Caudate nucleus (tissue), 63 donors: ENCODE measurements at places on chromosomes 1 and 21.

DNA sequence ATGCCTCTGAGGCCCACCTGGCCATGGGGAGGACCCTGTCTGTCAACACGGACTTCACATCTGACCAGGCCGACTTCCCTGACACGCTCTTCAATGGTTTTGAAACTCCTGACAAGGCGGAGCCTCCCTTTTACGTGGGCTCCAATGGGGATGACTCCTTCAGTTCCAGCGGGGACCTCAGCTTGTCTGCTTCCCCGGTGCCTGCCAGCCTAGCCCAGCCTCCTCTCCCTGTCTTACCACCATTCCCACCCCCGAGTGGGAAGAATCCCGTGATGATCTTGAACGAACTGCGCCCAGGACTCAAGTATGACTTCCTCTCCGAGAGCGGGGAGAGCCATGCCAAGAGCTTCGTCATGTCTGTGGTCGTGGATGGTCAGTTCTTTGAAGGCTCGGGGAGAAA, 101.8 kb downstream of the ADARB1 start:
- DNase-seq: no peak

DNA sequence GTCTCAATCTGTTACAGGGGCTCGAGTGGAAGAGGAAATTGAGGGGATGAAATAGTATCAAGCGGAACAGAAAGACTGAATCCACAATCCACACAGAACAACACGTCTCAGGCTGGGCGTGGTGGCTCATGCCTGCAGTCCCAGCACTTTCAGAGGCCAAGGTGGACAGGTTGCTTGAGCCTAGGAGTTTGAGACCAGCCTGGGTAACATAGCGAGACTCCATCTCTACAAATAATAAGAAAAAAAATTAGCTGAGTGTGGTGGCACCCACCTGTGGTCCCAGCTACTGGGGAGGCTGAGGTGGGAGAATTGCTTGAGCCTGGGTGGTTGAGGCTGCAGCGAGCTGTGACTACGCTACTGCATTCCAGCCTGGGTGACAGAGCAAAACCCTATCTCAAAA, 25.7 kb downstream of the VPS26C start:
- no peak for DNase-seq

GRCh38 chr21:33264561-33264960, 1.6 kb upstream of the IL10RB start:
- no peak for DNase-seq

- no peak for DNase-seq
Measured at GRCh38 chr1:39940980-39941871, 13.7 kb upstream of the MFSD2A start.

DNA sequence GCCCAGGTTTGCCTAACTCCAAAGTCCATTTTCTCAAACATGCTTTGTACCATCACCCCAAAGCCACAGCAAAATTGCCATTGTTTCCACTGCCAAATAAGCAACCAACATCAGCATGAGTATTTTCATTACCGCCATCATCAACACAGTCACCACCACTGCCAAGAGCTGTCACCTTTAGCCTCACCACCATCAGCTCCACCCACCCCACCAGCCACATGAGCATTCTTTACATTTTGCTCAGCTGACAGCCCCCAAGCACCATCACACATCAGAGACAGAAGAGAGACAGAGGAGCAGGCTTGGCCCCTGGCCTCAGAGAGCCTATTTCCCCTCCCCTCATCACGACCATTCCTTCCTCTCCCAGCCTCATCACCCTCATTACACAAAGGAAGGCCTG, 42.7 kb downstream of the TAS1R2 start:
- DNase-seq: no peak

GRCh38 chr1:90732136-90732535, 15.0 kb upstream of the BARHL2 start:
- DNase-seq: no peak

GRCh38 chr1:230342019-230342418, 84.1 kb downstream of the PGBD5 start:
- no peak for DNase-seq

- no peak for DNase-seq
Measured at GRCh38 chr1:187838335-187839293, 1009.9 kb downstream of the PLA2G4A start.

- DNase-seq: no peak
Measured at GRCh38 chr1:53069663-53070327, 7.8 kb downstream of the PODN start.

GRCh38 chr21:34544032-34544496, 32.1 kb upstream of the KCNE1 start:
- no peak for DNase-seq
